ENCODE measurements at places on chromosomes 7 and 10.

GRCh38 chr10:70355051-70356021 lies 27.1 kb downstream of the LRRC20 start:
- no peak for DNase-seq

GRCh38 chr7:28348636-28349035 lies 63.7 kb upstream of the CREB5 start:
- DNase-seq, result no peak

DNA sequence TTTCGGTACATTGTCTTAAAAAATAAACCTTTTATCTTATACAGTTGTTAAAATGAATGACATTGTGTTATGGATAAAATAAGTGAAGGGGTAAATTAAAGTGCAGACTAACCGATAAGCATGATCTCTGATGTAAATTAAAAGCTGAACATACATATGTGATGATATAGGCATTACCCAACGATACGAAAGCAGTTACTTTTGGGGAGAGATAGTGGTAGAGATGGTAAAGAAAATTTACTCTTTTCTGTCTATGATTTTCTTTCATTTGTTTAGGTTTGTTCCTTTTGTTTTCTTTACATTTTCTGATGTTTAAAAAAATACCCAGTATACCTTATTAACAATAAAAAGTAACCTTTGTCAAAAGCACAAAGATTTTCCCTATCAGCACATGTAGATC lies 6.4 kb downstream of the C1GALT1 start:
- DNase-seq, result no peak

GRCh38 chr10:74293686-74294371 lies 142.8 kb downstream of the ADK start:
- no peak for DNase-seq

DNA sequence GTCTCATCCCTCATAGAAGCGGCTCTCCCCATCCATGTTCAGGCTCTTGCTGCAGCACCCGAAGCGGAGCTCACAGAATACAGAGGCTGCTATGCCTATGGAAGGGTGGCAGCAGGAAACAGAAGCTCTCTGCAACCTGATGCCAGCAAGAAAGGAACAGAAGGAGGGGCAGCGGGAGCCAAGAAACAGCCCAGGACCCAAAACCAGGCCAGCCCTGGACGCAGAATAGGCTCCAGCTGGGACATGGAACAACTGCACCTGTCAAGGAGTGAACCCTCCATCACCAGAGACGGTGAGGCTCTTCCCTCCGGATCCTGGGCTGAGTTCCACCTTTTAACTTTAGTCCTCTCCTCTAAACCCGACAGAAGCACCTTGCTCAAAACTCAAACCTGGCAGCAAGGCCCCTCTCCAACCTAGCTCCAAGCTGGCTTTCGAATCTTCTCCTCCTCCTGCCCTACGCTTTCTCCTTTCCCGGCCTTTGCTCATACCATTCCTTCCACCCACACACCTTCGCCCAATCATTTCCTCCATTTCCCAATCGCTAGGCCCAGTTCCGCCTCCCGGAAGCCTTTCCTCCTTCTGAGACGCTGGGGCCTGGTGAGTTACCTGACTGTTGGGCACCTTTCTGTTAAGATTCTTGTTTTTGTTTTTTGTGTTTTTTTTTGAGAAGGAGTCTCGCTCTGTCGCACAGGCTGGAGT lies 122.8 kb upstream of the ZNF92 start:
- DNase-seq, result no peak

GRCh38 chr7:128662091-128662490 lies 10.0 kb upstream of the GARIN1A start:
- DNase-seq, result no peak

- no peak for DNase-seq
These were observed 765 bp downstream of the CELF2 start for GRCh38 chr10:11018432-11018841.

GRCh38 chr7:46026741-46027140 lies 105.7 kb upstream of the IGFBP3 start:
- DNase-seq, result no peak

Data from HuH-7.5 (cell line).